ENCODE measurements at places on chromosomes 16 and 17.

DNA sequence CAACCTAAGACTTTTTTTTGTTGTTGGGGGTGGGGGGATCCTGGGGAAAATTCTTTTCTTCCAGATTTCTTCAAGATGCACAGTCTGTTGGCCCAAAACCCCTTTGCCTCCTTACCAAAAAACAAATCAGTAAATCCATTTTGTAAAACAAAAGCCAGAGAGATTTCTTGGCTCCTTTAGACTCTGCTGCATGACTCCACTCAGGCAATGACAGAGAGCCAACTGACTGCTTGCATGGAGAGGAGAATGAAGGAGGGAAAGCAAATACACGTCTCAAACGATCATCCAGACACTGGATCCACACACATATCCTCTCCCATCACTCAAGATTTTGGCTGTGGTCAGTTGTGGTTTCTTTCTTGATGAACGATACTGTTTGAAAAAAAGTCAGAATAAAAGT, 13.8 kb downstream of the COPRS start:
- DNase-seq: no peak

DNA sequence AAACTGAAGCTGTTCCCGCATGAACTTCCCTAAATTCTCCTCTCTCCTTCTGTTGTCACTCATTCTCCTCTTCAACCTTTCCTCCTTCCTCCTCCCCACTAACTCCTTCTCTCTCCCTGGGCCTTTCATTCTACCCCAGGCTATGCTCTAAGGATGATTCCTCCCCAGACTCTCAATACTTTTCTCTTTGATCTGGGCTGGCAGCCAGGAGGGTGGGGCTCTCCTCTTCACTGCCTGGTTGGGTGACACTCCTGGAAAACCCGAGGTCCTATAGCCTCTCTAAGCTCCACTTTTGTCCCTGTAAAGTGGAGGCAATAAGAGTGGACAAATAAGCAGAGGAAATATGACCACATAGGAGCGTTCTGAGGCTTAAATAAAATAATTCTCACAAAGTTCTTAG, 46.2 kb downstream of the HSD17B2 start:
- DNase-seq: no peak

DNA sequence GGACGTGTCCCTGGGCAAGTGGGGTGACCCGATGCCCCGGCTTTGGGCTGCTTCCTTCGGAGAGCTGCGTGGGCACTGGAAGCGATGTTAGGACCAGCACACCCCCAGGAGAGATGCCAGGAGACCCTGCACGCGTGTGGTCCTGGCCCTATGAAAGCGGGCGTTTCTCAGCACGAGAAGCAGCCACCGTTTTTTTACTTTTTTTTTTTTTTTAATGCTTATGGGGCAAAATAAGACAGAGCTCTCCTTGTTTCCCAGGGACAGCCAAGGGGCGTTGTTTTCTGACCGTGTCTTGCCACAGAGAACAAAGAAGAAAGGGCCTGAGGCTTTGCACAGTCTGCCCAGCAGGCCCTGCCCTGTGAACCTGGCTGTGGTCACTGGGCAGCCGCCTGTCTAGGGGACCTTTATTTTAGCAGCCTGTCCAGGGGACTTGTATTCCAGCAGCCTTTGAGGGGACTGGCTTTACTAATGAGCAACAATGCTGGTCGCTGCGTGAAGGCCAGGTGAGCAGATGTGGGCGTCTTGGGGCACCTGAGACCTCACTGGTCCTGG, 996 bp downstream of the SLC25A10 start:
- no peak for DNase-seq

DNA sequence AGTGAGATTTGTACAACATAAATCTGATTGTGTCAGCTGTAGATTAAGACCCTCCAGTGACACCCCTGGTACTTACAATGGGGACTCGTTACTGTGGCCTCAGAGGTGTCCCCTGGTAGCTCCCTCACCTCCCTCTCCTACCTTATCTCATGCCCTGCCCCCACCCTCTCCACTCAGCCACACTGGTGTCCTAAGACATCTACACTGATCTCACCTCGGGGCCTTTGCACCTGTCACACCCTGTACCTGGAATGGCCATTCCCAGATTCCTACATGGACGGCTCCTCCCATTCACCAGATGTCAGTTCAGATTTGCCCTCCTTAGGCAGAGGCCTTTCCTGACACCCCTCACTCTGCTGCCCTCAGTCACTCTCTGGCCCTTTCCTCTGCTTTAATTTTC, 319.3 kb downstream of the CPPED1 start:
- DNase-seq: no peak

- no peak for DNase-seq
Measured at GRCh38 chr16:65543781-65544740, 422.2 kb upstream of the CDH11 start.

GRCh38 chr16:10618710-10619209, 38.4 kb upstream of the EMP2 start:
- no peak for DNase-seq

GRCh38 chr17:15340966-15341365, 431 bp downstream of the TEKT3 start:
- DNase-seq: no peak

DNA sequence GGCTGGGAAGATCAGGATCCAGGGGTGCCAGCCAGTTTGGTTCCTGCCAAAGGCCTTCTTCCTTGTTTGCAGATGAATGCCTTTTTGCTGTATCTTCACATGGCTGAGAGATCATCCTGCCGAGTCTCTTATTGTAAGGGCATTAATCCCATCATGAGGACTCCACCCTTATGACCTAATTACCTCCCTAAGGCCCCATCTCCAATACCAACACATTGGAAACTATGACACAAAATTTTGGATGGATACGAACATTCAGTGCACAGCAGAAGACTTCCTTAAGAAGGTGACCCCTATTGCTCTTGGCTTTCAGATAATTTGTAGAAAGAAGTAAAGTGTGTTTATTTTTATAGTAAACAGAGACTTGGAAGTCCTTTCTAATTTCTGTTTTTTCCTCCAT, 1164.7 kb upstream of the CDH8 start:
- DNase-seq: no peak

- no peak for DNase-seq
Measured at GRCh38 chr17:80110927-80111701, 9.7 kb downstream of the GAA start.

GRCh38 chr16:73094371-73094770, 46.4 kb upstream of the ZFHX3 start:
- no peak for DNase-seq

GRCh38 chr17:78133971-78134898, 3.7 kb downstream of the TMC8 start:
- DNase-seq: peak; percentile 67

DNA sequence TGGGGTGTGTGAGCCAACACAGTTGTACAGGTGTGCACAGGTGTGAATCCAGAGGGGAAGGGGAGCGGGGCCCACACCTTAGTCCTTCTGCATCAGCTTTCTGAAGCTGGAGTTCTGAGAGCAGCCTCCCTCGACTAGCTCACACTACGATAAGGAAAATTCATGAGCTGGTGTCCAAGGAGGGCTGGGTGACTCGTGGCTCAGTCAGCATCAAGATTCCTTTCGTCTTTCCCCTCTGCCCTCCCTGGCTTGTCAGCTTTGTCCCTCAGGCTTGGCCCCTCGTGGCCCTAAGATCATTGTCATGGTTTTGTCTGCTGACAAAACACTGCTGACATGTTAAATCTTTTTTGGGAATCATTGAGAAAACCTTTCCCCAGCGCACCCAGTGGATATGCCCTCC, 47.5 kb downstream of the OR1D5 start:
- DNase-seq: no peak

GRCh38 chr17:74919440-74920305, 3.4 kb downstream of the USH1G start:
- peak; percentile 56 for DNase-seq

GRCh38 chr17:38906460-38907228, 18.8 kb upstream of the LASP1NB start:
- DNase-seq: no peak
